ENCODE measurements at places on chromosomes 3 and 15.
A peak's percentile ranks its signal among the peaks of the same experiment; 100 is the strongest.

GRCh38 chr15:39756806-39757522 is 25.7 kb downstream of the FSIP1 start:
- no peak for DNase-seq

DNA sequence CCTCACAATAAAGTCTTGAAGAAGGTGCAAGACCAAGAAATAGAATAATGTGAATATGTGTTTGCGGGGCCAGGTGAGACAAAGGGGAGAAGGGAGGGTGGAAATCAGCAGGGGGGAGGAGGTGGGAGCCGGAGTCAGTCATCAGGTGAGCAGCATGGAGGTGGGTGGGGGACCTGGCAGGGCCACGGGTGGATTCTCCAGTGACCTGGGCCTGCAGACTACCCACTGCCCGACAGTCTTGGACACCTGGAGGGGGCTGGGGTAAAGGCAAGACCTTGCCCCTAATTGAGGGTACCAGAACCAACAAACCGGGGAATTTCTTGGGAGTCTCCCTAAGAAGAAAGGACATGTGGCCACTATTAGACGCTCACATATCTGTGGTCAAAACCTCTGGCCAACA is 95.8 kb downstream of the CHSY1 start:
- DNase-seq = no peak

GRCh38 chr3:169391672-169392071 is 271.8 kb downstream of the MECOM start:
- no peak for DNase-seq

DNA sequence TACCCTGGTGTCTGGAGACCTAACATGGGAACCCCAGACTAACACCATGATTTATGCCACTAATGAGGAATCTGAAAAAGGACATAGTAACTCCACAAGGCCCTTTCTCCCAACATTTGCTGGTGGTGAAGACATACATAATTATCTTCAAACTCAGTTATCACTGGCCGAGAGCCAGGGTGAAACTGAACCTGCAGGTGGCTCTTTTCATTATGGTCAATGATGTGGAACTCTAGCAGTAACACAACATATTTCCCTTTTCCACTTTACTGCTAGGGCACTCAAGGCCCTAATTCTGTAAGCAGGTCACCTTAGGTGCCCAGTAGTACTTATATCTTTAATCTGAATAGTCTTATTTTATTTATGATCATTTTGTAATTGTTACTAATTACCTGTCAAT is 326.4 kb upstream of the SATB1 start:
- DNase-seq = no peak

DNA sequence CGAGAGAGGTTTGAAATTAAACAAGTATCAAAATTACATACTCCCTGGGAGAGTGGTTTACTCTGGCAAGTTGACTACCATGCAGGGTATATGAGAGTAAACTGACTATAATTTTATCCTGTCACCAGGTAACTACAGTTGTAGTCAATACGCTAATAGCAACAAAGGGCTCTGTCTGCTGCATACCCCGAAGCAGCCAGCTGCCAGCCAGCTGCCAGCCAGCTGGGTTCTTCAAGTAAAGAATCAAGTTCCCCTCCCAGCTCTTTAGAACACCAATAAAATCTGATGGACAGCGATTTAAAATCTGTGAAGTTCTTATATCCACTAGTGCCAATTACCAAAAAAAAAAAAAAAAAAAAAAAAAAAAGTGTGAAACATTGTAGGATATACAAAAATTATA is 417.7 kb upstream of the CFAP20DC start:
- no peak for DNase-seq

GRCh38 chr3:176692199-176692965 is 504.9 kb downstream of the TBL1XR1 start:
- DNase-seq = no peak

GRCh38 chr3:63228677-63229076 is 49.4 kb upstream of the SYNPR start:
- peak; percentile 8 for DNase-seq

GRCh38 chr3:119463171-119464169 is at the start of gene TMEM39A:
Gene TMEM39A (minus strand): TSS chr3:119463615. CDS start chr3:119462074, 1,541 bp downstream.
- DNase-seq = peak; percentile 99

GRCh38 chr3:87367736-87368135 is 91.4 kb upstream of the POU1F1 start:
- no peak for DNase-seq

DNA sequence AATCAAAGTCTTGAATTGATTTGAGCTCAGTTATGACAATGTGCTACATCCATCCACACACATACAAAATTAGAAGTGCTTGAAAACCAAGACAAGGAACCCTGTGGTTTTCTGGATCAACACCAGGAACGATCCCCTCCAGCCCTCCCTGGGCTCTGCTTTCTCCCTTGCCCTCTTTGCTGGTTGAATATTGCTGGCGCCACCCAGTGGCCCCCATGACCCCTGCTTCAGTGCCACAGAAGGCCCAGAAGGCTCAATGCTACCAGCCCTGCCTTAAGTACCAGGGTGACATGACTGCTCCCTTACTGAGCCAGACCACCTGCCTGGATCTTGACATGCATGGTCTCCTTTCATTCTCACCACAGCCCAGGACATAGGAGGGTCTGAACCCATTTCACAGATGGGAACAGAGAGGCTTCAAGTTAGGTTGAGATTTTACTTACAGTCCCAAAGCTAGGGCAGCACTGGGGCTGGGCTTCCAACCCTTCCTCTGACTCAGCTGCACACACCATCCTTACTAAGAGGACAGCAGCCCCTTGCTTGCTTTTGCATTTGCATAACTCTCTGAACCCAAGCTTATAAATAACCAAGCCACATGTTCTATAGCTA is 15.0 kb downstream of the IL12A start:
- peak; percentile 44 for DNase-seq

- DNase-seq = no peak
Measured at GRCh38 chr3:157238457-157238856, 78.5 kb upstream of the CCNL1 start.

- DNase-seq = no peak
Measured at GRCh38 chr15:69080295-69081248, 66.1 kb downstream of the NOX5 start.

DNA sequence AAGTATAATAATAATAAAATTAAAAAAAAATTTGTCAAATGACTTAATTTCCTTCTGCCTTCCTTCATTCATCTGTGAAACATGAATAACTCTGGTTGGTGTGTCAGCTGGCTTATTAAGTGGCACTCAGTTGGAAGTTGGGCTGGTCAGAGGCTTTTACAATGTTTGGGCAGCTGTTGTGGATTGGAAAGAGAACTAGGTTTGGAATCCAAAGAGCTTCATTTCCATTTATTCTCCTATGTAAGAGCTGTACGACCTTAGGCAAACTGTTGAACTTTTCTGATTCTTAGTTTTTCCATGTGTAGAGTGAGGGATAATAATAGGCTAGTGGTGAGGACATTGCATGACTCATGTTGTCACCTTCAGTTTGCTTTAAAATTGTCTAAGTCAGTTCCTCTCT is 606.7 kb downstream of the PDCD6IP start:
- DNase-seq = no peak

DNA sequence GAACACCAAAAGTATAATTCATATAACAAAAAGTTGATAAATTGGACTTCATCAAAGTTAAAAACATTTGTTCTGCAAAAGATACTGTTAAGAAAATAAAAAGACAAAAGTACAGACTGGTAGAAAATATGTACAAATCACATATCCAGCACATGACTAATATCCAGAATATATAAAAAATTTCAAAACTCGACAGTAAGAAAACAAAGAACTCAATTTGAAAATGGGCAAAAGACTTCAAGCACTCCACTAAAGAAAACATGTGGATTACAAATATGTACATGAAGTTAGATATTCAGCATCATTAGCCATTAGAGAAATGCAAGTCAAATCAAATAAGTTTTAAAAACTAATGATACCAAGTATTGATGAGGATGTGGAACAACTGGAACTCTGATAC is 6.7 kb downstream of the GK5 start:
- DNase-seq = peak; percentile 22

DNA sequence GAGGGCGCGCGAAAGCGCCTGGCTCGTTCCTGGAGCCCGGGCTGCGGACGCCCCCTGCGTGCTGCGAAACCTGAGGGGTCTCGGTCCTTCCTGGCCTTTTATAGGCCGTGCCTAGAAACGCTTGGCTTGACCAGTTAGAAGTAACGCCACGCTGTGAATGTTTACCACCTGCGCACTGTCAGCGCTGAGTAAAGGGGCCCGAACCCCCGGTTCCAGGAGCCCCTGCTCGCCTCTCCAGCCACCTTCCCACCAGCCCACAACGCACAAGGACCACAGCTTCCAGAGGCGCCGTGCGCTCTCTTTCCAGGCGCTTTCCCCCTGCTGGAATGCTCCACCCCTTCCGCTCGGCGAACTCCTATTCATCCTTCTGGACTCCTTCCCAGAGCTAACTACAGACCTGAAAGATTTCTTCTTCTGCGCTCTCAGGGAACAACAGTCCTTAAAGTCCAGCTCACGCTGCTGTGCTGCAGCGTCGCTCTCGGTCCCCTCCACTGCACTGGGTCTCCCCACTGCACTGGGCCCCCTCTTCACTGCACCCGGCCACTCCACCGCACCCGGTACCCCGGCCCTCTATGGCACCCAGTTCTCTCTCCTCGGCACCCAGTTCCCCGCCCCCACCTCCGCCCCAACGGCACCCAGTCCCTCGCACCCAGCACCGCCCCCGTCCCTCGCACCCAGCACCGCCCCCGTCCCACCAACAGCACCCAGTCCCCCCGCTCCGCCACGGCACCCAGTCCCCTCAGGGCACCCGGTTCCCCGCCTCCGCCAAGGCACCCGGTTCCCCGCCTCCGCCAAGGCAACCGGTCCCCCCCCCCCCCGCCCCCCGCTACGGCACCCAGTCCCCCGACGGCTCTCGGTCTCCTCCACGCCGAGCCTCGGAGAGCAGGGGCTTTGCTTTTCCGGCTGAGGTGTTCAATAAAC is 69.8 kb downstream of the SQOR start:
- DNase-seq = no peak

GRCh38 chr15:31974154-31974794 is 56.0 kb upstream of the CHRNA7 start:
- DNase-seq = no peak

- DNase-seq = no peak
Measured at GRCh38 chr3:55523471-55523870, 36.4 kb upstream of the WNT5A start.

GRCh38 chr3:48370333-48370713 is 1.7 kb upstream of the FBXW12 start:
- no peak for DNase-seq

DNA sequence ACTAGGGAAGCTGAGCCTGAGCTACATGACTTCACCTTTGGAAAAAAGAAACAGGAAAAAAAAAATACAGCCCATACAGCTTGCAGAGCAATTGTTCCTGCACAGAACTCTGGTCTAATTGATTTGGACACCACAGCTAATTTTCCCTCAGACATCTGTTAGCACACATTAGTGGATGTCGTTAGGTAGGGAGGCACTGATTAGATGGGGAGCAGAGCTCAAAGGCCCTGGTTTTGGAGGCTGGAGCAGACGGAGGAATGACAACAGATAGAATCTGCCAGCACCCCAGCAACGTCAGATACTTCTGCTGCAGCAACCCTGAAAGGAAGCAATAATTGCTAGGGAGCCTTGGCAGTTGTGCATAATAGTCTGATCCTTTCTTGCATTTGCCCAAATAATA is 398.9 kb downstream of the LSAMP start:
- DNase-seq = no peak

GRCh38 chr3:10876661-10877060 is 60.6 kb downstream of the SLC6A11 start:
- no peak for DNase-seq

GRCh38 chr3:55330756-55331155 is 156.3 kb downstream of the WNT5A start:
- no peak for DNase-seq

- DNase-seq = no peak
Measured at GRCh38 chr3:42745776-42746454, 27.1 kb downstream of the CCDC13 start.

GRCh38 chr15:58992181-58992580 is 4.7 kb downstream of the RNF111 start:
- no peak for DNase-seq

DNA sequence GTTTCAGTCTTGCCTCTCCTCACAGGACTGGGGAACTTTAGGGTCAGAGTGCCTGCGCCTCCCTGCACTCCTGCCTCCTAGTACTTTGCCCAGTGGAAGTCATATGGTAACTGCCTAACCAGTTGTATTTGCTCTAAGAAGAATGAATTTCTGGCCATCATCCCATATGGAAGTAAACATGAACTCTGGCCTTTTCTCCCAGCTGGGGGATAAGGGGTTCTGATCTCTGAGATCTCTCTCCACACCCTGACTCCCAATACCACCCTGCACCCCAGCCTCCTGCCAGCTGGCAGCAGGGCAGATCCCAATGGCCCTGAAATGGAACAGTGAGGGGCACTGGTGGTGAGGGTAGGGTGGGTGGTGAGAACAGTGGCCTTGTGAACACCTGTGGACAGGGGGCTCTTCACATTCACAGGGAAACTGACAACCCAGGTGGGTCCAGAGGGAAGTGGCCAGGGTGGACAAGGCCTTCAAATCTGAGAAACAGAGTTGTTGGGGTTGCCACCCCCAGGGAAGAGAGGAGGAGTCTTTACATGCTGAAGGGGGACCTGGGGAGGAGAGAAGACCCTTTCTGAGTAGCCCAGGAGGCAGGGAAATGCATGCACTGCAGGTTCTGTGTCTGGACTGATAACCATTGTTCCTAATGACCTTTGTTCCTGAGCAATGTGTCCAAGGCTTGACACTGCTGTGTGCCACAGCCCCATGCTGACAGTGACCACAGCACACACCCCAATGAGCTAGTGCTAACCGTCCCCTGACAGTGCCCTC is 36.9 kb downstream of the RHCG start:
- no peak for DNase-seq

DNA sequence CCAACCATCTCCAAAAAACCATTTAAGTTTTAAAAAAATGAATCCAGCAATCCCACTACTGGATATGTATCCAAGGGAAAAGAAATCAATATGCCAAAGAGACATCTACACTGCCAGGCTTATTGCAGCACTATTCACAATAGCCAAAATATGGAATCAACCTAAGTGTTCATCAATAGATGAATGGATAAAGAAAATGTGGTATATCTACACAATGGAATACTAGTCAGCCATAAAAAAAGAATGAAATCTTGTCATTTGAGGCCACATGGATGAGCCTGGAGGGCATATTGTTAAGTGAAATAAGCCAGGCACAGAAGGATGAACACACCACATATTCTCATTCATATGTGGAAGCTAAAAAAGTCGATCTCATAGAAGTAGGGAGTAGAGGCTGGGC is 136.1 kb downstream of the FILIP1L start:
- DNase-seq = no peak

- peak; percentile 90 for DNase-seq
Measured at GRCh38 chr3:124774327-124774718, 44.1 kb downstream of the UMPS start.

DNA sequence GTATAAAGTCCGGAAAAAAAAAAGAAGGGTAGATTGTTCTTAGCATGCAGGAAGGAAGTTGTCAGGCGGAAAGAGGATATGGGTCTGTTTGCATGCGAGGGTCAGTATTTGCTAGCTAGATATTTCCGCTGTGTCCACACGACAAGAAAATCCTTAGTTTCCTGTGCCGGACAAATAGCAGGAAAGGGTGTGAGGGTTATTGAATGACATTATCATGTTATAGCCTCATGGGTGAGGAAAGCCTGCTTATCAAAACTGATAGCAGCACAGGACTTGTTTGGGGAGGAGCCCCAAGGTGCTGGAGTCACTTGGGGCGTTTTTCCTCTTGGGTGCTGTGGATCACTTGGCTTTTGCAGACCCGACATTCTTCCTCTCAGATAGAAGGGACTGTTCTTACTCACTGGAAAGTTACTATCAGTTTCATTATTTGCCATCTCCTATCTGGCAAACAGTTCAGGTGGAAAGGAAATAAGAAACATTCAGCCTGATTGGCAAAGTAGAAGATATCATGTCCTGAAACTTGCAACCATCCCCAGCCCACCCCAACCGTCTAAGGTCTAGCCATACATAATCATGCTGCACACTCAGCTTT is 127.2 kb upstream of the DPH6 start:
- DNase-seq = no peak

All from hepatic stellate cell (primary cell).